ENCODE measurements at places on chromosomes 7 and 10.

- DNase-seq = no peak
Measured at GRCh38 chr10:97532935-97533671, 34.4 kb downstream of the UBTD1 start.

DNA sequence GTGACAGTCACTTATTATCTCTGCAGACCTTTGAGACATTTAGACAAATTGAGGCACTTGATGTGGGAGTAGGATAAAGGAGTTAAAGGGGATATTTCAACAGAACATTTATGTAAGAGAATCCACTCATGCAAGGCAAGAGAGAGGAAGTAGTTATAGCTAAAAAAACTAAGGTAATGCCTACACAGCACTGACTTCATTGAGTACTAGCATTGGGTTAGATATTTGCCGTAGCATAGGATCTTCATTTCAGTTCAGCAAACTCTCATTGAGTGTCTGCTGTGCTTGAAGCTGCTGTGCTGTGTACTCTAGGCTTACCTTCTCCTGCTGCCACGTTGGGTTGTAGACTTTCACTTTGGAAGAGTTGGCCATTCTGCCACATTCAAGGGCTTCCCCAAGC is 10.5 kb upstream of the ENTPD1 start:
- no peak for DNase-seq

DNA sequence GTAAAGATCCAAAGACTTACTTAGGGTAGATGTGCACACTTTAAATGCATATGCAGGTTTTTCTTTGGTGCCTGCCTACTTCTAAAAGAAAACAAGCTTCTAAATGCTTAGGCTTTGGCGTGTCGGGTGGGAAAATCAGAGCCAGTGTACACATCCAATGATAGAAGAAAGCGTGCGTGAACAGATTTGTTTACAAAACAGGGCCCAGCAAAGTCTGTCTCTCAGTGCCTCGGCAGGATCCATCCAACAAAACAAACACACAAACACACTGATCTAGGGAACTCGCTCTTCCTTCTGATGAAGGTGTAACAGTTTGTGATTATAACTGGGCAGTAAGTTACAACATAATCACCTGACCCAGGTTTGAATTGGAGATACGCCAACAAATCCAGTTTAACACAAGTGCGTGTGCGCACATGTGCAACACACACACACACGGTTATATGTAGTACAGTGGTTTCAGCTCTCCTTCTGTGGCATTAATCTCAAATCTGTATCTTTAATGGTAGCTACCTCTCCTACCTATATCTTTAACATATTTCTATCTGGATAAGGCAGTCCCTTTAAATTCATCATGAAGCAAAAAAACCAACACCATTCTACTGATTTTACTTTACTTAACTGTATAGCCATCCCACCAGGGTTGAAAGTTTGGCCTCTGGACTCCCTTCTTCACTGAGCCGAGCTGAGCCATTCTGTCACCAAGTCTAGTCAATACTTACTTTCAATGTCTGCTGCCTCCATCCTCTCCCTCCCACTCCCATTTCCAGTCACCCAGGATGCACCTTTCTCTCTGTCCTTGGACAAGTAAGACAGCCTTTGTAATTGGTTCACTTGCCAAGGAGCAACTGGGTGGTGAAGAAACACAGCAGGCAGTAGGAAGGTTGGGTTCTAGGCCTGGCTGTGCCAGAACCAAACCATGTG is 184.4 kb upstream of the KLF14 start:
- no peak for DNase-seq

GRCh38 chr10:47245731-47246350 is 54.2 kb upstream of the GDF10 start:
- no peak for DNase-seq

- DNase-seq = no peak
Measured at GRCh38 chr10:86775056-86775869, 18.8 kb downstream of the BMPR1A start.

DNA sequence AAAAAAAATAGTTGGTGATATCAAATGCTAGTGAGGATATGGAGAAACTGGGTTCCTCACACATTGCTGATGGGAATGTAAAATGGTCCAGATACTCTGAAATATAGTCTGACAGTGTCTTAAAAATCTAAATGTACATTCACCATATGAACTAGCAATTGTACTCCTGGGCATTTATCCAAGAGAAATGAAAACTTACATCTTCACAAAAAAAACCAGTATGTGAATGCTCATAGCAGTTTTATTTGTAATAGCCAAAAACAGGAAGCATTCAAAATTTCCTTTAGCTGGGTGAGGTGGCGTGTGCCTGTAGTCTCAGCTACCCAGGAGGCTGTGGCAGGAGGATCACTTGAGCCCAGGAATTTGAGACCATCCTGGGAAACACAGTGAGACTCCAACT is 2.1 kb upstream of the SSC4D start:
- DNase-seq = no peak

- DNase-seq = no peak
Measured at GRCh38 chr7:99944497-99945070, 15.2 kb upstream of the GJC3 start.

- no peak for DNase-seq
Measured at GRCh38 chr10:74086317-74086716, 64.3 kb downstream of the AP3M1 start.

GRCh38 chr7:32022966-32023365 is 47.2 kb downstream of the PDE1C start:
- DNase-seq = no peak

Measured in CD4-positive, alpha-beta T cell treated with Interleukin-1 beta for 1 hour (primary cell).